ENCODE measurements at places on chromosomes 11 and 22. TPM values are rescaled to one million over a fixed set of nuclear protein-coding genes. Genes with fewer than 3 reads are reported as not detected.

Gene PGA4
- total RNA-seq: not detected

DNA sequence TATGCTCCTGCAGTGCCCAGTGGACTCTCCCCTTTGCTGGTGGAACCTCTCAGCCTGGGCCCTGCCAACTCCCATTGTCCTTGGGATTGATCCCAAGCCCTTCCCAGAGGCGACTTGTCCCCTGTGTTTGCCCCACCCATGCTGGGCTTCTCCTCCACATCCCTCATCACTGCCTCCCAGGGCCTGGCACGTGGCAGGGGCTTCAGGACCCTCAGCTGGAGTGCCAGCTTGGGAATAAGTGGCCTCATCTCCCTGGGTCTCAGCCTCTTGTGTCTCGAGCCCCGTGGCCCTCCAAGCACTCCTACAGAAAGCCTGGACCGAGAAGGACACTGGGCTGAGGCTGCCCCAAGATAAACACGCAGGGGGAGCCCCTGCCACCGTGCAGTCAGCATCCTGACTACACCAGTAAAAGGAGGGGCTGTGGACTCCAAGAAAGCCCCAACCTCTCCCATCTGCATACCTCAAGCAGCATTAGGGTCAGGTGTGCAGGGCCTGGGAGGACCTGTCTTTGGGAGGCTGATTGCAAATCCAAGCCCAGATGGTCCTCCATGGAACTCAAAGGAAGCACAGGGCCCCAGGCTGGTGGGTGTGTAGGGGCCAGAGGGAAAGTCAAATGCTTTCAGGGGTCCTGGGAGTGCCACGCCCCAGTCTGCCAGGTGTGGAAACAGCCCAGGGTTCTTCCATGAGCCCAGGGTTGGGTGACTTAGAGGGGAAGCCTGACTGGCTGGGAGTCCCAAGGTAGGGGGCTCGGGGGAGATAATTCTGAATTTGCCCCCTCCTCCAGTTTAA is 9.5 kb upstream of the GNAZ start:
- DNase-seq: peak; percentile 14

GRCh38 chr11:10096987-10097386 is 197.0 kb downstream of the SBF2 start:
- DNase-seq: no peak

Gene NAALADL1
- total RNA-seq: 30.8 TPM

Gene OR8D4
- 1.3 TPM for total RNA-seq

Gene PGAP2
- total RNA-seq: 29.6 TPM

Measured in colonic mucosa (tissue), 4 donors.